NCI-H2107 (cell line): ENCODE measurements at places on chromosomes 2 and 18.

DNA sequence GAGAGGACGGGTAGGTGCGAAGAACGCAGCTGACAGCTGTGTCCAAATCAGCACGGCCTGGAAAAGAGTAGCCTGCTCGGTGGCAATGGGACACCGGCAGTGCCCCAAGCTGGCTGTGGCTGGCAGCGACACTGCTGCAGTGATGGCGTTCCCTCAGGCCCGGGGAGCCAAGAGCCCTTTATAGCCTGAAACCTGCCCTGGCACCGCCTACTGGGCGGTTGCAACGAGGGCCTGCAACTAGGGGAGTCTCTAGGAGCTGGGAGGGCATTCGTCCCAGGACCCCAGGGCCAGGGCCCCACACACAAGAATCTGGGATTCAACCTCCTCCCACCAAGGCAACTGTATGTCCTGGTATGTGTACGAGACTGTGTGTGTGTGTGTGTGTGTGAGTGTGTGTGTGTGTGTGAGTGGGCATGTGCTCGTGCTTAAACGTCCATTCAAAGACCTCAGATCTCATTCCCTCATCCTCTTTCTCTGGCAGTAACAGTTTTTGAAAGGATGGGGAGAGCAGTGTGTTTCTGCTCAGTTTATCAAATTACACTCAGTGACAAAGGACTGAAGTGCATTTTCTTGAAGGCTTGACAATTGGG lies 6.8 kb upstream of the CYP26B1 start:
- DNase-seq = no peak

- DNase-seq = no peak
These were observed 608.6 kb upstream of the CELF4 start for GRCh38 chr18:38174173-38174572.

DNA sequence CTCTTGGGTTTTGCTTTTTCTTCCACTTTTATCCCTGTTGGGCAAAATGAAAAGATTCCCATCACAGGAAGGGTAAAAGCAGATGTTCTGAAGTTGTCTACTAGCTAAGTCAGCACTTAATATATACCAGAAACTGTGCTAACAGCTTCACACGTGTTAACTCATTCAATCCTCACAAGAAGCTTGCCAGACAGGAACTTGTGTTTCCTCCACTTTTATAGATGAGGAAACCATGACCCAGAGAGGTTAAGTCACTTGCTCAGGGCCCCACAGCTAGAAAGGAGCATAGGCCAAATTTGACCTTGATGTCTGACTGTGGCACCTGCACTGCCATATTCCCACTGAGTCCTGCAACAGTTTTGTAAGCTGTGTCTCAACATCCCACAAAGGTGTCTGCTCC lies 76.8 kb upstream of the EPC2 start:
- no peak for DNase-seq

DNA sequence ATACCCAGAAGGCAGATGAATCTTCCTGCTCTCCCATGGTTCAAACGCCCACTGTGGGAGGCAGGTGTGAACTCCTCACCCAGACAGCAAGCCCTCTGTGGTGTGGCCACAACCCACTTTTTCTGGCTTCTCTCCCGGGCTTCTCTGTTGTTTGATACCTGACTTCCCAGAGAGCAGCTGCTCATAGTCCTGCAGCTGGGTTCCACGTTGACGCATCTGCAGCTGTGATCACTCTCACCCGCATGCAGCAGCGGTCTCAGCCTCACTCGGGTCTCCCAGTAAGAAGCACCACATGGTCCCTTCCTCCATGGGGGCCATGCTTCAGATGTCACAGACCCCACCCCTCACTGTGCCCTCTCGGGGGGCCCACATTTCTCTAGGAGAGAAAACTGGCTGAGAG lies 3.5 kb downstream of the ASPRV1 start:
- DNase-seq = no peak

DNA sequence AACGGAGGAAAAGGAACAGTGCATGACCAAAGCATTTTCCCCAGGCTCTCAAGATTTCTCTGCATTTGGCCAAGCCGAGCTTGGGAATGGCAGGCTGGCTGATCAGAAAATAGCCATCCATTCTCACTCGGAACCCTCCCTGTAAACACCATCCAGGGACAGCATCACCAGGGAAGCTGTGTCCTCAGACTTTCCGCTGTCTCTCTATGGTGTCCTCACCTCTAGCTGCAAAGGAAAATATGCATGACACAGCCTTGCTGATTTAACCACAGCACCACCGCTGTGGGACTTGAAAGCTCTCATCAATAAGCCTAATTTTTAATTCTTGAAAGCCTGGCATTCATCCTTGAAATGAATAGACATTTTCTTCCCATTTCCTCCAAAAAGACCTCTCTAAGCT lies 311.7 kb downstream of the EIPR1 start:
- DNase-seq = no peak

DNA sequence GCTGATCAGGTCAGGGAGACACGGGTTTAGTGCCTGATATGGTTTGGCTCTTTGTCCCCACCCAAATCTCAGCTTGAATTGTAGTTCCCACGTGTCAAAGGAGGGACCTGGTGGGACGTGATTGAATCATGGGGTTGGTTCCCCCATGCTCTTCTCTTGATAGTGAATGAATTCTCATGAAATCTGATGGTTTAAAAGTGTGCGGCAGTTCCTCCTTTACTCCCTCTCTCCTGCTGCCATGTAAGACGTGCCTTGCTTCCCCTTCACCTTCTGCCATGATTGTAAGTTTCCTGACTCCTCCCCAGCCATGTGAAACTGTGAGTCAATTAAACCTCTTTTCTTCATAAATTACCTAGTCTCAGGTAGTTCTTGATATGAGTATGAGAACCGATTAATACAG lies 424.5 kb downstream of the NBAS start:
- no peak for DNase-seq

GRCh38 chr2:36697424-36698066 lies 1.0 kb downstream of the VIT start:
- no peak for DNase-seq

DNA sequence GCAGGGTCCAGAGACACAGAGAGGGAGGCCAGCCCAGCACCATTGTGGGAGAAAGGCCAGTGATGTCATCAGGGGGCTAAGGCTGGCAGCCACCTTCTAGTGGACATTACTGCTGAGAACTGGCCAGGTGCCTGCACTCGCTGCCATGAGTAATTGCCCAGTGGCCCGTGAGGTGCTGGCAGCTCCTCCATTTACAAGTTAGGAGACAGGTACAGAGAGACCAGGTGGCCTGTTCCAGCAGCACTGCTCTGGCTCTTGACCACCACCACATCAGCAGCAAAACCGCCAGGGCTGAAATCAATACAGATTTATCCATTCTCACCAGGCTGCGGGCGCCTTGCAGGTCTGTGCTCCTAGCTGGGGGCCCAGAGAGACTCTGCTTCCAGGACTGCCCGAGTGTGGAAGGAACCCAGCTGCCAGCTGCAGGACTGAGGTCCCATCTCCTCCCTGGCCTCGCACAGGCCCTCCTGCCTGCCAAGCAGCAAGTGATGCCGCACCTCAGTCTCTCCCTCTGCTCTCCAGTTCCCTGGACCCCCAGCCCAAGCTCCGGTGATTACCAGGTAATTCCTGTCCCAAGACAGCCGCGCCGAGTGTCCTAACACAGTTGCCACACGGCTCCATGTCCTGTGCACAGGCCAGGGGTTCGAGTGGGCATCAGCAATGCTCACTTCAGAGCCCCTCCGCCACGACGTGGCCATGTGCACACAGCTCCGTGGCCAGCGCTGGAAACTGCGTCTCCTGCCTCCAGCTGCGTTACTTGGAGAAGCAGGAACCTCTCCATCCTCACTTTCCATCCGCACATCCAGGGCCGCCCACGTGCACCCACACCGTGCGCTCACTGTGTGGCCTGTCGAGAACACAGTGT lies 101.0 kb upstream of the CTDP1 start:
- no peak for DNase-seq

DNA sequence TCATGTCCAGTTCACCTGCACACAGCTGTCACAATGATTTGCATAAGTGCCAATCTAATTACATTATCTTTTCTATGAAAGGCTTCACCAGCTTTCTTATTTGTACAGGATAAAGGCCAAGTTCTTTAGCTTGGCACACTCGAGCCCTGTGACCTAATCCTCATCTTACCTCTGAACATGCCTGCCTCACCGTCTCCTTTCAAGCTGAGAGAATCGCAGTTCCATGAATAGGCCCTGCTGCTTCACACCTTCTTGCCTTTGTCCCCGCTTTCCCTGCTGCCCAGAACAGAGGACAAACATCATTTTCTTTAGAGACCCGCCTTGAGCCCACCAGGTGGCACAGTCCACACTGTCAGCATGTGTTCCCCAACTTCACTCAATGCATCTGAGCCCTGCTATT lies 1094.7 kb downstream of the BCL11A start:
- no peak for DNase-seq

GRCh38 chr2:205745661-205746419 lies 63.5 kb downstream of the NRP2 start:
- no peak for DNase-seq

DNA sequence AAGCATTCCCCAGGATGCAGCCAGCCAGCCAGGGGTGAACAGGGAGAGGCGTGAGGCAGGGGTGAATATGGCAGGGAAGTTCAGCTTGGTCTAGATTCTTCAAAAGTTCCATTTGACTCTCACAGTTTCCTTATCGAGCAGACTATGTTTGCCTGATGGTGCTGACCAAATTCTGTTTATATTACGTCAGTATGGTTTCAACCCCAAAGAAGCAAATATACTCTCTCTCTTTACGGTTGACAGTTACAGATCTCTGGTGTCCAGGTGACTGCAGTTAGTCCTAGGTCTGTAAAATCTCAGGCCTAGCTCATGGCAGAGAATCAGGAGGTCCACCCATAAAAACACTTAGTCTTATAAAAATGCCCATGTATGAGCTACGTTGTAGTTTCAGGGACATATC lies 38.3 kb upstream of the DNMT3A start:
- no peak for DNase-seq

- no peak for DNase-seq
These were observed 27.4 kb downstream of the ASB18 start for GRCh38 chr2:236236559-236237452.

GRCh38 chr18:11369556-11369955 lies 220.2 kb upstream of the PIEZO2 start:
- DNase-seq = no peak

GRCh38 chr2:182593394-182593975 lies 122.6 kb upstream of the DNAJC10 start:
- no peak for DNase-seq

GRCh38 chr2:205180730-205181129 lies 501.6 kb upstream of the NRP2 start:
- no peak for DNase-seq

DNA sequence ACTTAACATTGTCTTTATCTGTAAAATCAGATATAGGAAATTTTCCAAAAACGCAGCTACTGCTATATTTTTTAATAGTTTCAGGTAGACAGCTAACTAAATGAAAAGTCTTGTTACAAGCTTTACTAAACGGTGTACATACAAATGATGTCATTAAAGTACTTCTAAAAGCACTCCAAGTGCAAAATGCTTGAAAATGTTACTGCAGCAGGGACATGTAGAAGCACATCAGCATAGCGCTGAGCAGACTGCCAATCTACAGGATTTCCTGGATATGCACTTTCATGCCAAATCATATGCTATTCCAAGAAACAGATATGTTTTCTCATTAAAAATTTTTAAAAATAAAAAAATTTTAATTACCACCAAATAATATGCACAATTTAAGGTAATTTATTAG lies 61.7 kb downstream of the SMAD2 start:
- no peak for DNase-seq

DNA sequence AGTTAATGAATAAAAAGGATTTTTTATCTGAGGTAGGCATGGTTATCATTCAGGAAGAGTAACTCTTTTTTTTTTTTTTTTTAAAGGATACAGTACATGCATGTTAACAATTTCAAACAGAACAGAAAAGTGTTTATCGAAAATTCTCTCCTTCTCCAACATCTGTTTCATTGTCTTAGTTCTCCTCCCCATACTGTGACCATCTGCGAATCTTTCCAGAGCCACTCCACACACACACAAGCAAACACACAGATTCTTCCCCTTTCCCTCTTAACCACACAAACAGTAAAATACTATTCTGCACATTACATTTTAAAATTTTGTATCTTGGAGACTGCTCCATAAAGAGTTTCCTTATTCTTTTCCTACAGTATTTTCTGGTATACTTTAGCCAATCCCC lies 38.0 kb downstream of the NPC1 start:
- no peak for DNase-seq

DNA sequence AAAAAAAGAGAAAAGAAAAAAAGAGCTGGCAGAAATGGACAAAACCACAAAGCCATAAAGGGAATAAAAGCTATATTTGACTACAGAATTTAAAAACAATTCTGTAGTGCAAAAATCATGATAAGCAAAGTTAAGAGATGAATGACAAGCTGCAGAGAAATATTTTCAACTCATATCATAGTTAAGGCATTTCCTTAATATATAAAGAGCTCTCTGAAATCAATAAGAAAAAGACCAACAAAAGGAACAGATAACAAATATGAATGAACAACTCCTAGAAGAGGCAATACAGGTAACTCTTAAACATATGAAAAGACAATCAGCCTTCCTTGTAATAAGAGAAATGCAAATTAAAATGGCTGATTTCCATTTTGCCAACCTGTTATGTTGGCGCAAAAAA lies 26.2 kb downstream of the OTOF start:
- no peak for DNase-seq

DNA sequence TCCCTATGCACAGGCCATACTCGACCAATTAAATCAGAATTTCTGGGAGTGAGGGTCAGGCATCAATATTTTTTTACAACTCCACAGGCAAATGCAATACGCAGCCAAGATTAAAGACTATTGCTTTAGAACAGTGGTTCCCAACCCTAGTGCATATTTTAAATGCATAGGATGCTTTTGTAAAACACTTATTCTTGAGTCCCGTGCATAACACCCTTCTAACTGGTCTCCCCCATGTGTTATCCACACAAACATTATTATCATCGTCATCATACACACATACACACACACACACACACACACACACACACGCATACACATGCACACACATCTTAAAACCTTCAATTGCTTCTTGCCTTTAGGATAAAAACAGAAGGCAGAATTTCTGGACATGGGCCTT lies 145.0 kb upstream of the PELI1 start:
- DNase-seq = no peak

DNA sequence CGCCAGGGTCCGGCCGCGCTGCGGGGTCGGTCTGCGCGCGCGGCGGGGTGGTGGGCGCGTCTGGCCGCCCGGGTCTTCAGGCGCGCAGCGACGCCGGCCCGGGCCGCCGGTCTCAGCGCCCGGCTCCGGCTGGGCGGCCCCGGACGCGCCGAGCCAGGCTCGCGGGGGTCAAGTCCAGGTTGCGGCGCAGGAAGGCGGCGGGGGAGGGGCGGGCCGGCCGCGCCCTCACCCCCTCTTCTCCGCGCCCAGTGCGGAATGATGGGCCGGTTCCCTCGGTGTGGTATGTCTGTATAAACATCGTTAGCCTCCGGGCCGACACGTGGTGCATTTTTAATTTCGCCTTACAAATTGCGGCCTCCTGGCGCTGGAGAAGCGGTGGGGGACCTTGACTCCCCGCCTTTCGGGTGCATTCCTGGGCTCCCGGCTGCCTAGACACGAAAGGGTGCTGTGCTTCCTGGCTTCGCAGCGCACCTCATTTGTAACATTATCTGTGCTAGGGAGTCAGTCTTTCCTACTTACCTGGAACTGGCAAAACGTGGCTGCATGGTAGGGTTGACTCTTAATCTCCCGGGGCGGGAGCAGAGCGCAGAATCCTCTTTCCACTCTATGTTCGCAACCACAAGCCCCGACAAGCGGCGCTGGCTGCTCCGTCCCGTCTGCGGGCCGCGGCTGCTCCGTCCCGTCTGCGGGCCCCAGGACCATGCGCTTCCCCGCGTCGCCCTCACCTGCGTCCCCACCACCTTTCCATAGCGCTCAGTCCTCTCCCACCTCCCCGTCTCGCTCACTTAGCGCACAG lies 69.0 kb downstream of the CTAGE1 start:
- DNase-seq = no peak
